ENCODE measurements at places on chromosomes 5 and 9.

DNA sequence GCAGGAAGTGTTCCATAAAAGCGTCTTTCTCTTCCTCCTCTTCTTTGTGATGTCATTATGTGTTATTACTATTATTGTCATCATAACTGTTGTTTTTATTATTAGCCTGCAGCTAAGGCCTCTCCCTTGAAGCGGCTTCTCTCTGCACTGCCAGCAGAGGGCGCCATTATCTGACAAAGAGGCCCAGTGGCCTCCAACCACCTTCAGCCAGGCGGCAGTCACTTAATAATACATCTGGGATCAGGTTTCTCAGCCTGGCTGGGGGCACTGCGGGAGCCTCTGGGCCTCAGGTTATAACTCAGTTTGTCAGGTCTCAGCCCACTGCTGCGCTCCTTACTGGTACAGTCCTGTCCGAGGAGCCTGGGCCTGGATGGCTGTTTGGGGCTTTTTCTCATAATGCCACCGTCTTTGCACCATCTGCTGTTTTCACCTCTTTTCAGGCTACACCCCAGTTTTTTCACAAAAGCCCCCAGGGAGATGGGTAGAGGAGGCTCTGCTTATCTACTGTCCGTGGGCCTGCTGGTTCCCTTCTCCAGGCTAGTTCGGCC is 281.9 kb downstream of the NSG2 start:
- DNase-seq = peak; percentile 18

DNA sequence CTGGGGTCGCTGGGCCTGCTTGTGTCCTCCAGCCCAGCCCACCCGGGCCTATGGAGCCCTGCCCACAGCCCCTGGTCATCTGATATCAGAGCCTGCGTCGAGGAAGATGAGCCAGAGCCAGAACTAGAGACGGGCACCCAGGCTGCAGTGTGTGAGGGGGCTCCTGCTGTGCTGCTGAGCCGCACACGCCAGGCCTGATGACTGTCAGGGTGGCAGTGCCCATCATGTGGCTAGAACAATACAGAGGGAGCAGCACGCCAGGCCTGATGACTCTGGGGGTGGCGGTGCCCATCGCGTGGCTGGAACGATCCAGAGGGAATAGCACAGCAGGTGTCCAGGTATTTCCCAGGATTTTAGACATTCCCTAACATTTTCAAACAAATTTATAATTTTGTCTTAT is 9.2 kb upstream of the LRRC14B start:
- no peak for DNase-seq

DNA sequence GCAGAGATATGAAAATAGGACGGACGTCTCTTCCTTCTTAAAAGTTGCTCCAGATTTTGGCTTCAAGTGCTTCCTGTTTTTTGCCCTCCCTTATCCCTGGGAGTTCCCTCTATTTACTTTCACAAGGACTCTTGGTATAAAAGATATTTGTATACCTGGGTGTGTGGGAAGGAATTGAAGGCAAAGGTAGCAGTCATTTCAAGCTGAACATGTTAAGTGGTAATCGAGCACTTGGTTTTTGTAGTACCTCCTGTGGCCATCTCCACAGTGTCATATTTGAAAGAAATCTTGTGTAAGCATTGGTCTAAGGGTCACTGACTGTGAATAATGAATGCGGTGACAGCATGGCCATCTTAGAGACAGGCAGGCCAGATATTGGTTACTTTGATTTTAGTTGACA is 593.6 kb downstream of the MTRR start:
- no peak for DNase-seq

- no peak for DNase-seq
Measured at GRCh38 chr5:66277981-66278380, 133.9 kb downstream of the SREK1 start.

- DNase-seq = no peak
Measured at GRCh38 chr5:2212481-2212880, 329.8 kb upstream of the IRX4 start.

DNA sequence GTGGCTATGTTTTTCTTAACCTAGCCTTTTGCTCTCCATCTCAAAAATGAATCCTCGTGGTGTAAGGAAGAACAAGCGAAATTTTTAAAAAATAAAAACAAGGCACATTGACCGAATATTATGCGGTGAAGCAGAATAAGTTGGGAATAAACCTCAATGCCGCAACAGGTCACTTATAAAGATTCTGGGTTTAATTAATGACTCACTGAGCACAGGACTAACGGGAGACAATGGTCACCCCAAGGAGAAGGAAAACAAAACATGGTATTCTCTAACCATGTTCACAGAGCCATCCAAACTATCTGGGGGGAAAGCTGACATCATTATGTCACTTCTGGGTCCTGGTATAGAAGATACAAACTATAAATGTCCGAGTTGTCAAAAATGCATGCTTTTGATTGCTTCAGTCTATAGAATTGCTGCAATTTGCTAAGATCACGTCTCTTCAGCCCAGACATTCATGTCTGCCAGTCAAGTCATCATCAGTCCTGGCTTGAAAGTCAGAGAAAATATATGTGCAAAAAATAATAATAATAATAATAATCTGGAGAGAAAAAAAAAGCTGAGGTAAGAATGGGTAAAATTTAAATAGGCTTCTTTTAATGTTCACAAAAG is 280.6 kb downstream of the NR2F1-AS1 start:
- no peak for DNase-seq

DNA sequence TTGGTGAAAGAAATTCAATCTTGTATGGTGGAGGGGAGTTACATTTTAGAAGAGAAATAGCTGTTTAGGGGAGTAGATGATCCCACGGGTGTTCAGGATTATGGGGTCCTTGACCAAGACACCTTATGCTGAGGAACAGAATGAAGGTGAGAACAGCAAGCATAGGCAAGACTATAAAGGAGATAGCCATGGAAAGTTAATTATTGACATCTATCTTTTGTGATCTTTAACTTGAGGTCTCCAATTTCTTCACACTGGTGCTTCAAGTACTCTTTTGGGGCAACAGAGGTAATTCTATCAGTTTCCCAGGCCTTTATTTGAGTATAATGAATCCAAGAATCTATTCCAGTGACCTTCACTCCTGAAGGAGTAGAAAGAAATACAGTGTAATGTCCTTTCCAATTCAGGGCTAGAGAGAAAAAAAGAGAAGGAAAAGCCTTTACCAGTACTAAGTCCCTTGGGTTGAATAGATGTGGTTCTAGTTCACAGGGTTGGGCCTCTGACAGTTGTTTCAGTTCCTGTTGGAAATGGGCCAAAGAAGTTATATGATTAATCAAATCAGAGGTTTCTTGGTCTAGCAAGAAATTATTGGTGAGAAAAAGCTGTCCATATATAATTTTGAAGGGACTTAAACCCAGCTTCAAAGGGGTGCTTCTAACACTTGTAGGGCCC is 2104.1 kb upstream of the ACO1 start:
- DNase-seq = no peak

DNA sequence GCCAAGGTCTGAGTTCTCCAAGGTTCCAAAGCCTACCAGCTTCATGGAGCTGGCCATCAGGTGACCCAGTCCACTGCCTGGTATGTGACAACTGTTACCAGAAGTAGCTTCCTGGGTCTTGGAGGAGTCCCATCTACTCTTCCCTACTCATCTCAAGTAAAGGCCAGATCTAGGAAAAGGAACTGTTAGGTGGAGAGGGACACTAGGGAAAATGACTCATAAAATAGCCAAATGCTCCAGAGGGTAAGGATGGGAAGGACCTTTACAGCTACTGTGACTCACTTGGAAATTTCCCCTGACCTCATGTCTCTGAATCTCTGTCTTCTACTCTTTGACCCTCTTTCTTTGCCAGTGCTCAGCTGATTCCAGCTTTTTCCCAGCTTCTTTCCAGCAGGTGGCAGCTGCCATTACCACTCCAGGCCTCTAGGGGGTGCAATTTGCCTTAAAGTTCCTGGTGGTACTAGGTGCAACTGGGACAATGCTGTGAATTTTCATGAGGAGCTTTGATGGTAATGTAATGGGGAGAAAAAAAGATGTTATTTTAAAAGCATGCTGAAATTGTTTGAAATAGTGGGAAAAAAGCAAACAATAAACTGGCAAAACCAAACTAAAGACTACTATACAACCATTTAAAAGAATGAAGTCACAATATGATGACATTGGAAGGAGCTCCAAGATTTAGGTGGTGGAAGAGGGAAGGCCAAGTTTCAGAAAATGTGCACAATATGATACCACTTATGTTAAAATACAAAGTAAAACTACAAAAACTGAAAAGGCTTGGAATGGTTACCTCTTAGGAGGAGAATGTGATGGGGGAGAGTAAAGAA is 27.1 kb upstream of the MYORG start:
- DNase-seq = peak; percentile 40
